ENCODE measurements at places on chromosomes 11 and 22. TPM values are rescaled to one million over a fixed set of nuclear protein-coding genes. Genes with fewer than 3 reads are reported as not detected.
A peak's percentile ranks its signal among the peaks of the same experiment; 100 is the strongest.

DNA sequence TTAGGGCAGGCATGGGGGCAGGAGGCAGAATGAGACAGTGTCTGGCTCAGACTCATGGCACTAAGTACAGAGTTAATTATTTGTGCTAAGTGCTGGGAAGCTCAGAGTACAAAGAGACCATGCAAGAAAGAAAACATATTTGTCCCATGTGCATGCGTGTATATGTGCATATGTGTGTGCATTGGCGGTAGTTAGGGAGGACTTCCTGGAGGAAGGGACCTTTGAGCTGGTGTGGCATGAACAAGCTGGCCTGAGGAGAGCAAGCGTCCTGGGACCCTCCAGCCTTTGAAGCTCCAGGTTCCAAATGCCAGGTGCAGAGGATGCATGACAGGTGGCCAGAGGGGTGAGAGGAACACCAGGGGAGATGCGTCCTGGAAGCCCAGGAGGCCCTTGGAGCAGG is 6.1 kb downstream of the FBLN1 start:
- DNase-seq, result no peak

- no peak for DNase-seq
These were observed 40.4 kb downstream of the ETS1 start for GRCh38 chr11:128546916-128547315.

Gene LYVE1
- total RNA-seq, result 9.0 TPM

- no peak for DNase-seq
These were observed 1376.4 kb downstream of the TBC1D22A start for GRCh38 chr22:48138855-48139254.

GRCh38 chr22:17199003-17199731 is 20.1 kb downstream of the ADA2 start:
- no peak for DNase-seq

GRCh38 chr22:27835446-27835845 is 33.9 kb upstream of the MN1 start:
- no peak for DNase-seq

DNA sequence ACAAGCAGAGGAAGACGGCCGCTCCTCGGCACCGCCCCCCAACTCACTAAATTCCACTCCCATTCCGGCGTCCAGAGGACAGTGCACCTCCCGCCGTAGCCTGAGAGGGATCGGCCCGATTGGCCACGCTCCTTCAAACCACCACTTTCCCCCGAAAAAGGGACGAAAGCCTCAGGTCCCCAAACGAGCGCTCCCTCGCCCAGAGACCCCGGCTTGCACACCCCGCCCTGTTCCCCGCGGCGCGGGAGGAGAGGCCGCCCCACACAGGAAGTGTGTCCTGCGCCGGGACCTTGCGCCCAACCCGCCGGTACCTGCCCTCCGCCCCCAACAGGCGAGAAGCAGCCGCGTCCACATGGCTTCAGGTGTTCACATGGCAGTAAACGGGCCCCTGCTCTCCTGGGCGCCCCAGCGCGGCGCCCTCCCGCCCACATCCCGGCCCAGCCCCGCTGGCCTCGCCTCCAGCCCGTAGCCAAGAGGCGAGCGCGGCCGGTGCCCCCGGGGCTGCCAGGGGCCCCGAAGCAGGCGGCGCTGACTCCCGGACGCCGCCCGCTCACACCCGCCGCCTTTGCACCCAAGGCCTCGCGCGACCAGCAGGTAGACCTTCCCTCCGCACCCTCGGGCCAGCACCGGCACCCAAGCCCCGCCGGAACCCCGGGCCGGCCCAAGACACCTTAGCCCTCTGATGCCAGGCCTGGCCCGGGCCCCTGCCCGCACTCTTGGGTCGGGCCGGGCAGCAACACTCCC is 849 bp downstream of the TCF20 start:
- DNase-seq, result no peak

DNA sequence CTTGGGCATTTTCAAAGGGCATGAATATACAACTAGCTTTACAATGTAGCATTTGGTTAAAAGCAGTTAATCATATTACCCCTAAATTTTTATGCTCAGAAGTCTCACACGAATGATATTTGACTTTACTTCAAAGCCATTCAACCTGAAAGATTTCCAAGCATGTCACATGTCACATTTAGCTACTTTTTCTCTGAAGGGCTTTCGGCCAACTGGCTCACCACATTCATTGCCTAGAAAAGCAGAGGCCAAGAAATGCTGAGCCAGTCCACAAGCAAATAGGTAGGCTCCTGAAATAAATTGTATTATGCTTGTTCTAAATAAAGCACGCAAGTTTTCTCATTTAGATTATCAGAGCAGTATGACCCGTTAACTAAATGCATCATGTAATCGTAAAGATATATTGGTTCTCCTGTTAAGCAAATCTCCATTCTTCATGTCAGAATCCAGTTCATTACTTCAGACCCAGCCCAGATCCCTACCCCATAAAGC is 30.6 kb downstream of the PAX6 start:
- no peak for DNase-seq

- peak; percentile 64 for DNase-seq
These were observed 152.8 kb downstream of the NCAM1 start for GRCh38 chr11:113113801-113114704.

GRCh38 chr11:104654181-104654813 is 244.0 kb downstream of the CASP12 start:
- DNase-seq, result no peak

- DNase-seq, result peak; percentile 32
These were observed 21.6 kb downstream of the PARVG start for GRCh38 chr22:44202261-44202789.

GRCh38 chr22:45053571-45053970 is 43.8 kb upstream of the PHF21B start:
- no peak for DNase-seq

DNA sequence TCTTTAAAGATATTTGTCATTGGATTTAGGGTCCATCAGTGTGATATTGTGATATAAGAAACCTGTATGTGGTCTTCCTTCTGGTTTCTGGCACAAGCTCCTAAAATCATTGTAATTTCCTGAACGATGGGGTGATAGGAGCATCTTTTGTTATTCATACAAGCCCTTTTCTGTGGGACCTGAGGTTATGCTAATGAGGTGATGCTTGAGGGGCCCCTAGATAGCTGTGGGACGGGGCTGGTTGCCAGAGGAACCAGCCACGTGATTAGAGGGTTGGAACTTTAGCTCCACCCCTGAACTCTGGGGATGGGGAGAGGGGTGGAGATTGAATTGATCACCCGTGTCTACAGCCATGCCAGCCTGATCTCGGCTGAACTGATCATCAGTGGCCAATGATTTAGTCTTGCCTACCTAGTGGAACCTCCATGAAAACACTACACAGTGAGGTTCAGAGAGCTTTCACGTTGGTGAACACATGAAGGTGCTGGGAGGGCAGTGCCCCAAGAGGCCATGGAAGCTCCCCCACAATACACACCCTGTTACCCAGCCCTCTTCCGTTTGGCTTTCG is 62.8 kb downstream of the BCR start:
- no peak for DNase-seq

DNA sequence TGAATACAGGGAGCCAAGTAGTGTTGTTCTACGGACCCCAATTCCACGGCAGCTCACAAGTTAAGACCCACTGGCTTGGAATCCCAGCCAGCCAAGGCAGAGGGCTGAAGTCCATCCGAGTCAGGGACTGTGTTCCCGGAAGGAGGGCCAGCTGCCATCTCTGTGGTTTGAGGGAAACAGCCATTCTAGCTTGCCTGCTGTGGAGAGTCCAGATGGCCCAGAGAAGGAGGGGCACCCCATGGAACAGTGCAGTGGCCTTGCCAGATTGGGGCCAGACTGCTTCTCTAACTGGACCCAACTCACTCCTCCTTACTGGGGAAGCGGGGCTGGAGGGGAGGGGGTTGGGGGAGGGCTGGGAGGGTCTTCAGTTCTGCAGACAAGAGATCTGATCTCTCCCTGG is 156.4 kb downstream of the FAM181B start:
- no peak for DNase-seq

DNA sequence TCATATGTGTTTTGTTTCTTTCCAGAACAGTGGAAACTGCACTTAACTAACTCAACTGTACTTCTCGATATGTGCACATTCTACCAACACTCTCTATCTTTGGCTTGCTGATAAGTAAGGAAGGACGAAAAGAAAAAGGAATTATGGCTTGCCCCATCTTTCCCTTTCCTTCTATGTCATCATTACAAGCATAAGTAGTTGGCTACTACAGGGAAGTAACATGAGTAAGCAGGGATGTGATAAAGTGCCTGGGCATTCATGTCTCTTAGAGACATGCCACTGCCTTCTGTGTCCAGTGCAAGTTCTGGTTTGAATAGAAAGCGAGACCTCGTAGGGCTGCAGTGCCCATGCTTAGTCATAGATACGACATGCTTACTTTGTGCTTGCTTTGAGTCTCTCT is 342.5 kb downstream of the ETS1 start:
- no peak for DNase-seq

DNA sequence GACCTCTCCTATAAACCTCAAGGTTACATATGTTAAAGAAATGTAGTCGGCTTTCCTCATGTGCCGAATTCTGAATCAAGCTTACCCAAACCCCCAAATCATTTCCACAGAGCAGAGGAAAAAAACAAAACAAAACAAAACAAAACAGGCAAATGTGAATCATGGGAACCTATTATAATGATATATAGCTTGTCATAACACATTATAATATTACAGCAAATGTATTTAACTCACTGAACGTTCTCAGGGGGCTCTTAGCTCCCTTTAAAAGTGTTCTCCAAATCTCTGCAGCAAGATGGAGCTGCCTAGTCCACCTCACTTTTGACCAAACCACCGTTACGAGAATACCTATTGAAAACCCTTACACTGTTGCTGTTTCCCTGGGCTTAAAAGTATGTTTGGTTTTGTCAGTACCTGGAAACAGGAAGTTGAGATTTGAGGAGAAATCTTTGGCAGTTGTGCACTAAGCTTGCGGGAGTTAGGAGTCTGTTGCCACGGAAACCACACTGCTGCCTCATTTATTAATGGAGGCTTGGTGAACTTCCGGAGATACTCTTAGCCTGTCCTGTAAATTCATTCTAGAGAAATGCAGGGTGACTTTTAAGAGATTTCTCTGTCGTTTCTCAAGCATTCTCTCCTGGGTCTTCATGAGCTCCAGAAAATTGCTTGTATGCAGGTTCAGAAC is 167.0 kb upstream of the RASSF10 start:
- DNase-seq, result no peak

GRCh38 chr11:828506-829175 is 922 bp downstream of the CRACR2B start:
- no peak for DNase-seq

- no peak for DNase-seq
These were observed 13.4 kb upstream of the CAPN5 start for GRCh38 chr11:77053217-77054015.

DNA sequence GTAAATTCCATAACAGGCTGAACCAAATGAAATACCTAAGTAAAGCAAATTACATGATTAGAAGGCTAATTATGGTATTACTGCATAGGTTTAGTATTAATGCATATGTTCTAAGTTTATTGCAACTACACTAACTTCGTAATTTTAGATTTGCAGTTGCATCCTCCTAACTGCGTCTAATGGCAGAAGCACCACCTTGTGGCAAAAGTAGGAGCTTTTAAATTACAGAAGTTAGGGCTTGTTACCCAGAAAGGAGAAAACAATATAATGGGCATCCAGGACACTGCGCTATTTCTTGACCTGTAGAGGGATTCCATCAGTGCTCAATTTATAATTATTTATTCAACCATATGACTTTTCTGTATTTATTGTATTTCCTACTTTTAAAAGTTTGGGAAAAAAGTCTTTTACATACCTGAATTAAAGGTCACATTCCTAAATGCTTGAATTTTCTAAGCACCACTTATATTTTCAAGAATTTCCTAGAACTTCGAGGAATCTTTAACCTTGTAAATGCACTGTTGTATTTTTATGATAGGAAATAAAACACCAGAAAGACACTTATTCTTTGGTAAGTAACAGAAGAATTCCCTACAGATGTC is 16.3 kb upstream of the GPR83 start:
- DNase-seq, result no peak

GRCh38 chr11:117610045-117610444 is 187.0 kb downstream of the DSCAML1 start:
- DNase-seq, result no peak

DNA sequence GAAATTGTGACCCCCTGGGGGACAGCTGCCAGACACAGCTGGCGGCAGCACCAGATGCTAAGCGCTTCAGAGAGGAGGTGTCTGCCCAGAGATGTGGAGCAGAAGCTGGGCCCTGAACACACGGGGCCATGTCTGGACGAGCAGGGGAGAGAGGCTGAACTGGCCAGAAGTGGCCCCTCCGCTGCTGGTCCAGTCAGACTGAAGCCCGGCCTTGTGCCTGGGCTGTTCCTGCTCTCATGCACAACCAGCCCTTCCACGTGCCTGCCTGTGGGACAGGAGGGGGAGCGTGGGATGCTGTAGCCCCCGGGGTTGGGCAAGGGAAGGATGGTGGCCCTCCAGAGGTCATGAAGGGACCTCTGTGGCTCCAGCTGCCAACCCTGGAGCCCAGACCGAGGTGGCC is 1.8 kb downstream of the ADM2 start:
- no peak for DNase-seq

- DNase-seq, result no peak
These were observed 52.4 kb upstream of the ARFGAP3 start for GRCh38 chr22:42909363-42910058.
